ENCODE measurements at places on chromosomes 5 and 9.

- no peak for DNase-seq
These were observed 550.7 kb upstream of the TLE4 start for GRCh38 chr9:79021084-79021483.

- DNase-seq: no peak
These were observed 111.4 kb upstream of the FER start for GRCh38 chr5:108636135-108636853.

GRCh38 chr9:27497883-27498417 lies 26.1 kb upstream of the IFNK start:
- no peak for DNase-seq

DNA sequence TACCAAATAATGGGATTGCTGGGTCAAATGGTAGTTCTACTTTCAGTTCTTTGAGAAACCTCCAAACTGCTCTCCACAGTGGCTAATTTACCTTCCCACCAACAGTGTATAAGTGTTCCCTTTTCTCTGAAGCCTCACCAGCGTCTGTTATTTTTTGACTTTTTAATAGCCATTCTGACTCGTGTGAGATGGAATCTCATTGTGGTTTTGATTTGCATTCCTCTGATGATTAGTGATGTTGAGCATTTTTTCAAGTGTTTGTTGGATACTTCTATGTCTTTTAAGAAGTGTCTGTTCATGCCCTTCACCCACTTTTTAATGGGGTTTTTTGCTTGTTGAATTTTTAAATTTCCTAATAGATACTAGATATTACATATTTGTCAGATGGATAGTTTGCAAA lies 28.4 kb upstream of the SUSD1 start:
- no peak for DNase-seq

GRCh38 chr5:61647672-61648071 lies 315.6 kb downstream of the ZSWIM6 start:
- no peak for DNase-seq

- DNase-seq: no peak
These were observed 7.8 kb downstream of the IGFBPL1 start for GRCh38 chr9:38416461-38416860.

DNA sequence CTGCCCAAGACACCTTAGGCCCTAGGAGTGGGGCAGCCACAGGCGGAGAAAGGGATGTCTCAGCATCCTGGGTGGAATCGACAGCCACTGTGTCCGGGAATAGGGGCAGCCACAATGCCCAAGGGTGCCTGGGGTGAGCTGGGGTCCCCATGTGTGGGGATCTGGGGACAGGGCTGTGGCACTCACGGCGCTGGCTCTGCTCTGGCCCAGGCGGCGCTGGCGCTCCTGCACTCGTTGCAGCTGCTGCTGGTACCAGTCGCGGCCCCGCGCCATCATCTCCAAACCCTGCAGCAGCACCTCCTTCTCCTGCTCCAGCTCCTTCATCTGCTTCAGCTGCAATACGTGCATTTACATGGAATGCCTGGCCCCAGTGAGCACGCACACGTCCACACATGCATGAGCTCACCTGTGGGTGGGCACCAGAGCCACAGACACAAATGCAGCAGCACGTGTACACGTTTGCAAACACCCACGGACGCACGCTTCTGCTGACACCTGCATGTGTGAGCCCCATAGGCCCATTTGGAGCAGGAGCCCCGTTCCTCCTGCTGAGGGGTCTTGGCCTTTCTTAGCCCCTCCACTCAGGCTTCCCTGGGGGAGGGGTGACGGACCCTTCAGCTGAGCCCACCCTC lies 4.9 kb downstream of the SAPCD2 start:
- DNase-seq: no peak

GRCh38 chr9:114119242-114120191 lies 20.4 kb upstream of the KIF12 start:
- DNase-seq: no peak

DNA sequence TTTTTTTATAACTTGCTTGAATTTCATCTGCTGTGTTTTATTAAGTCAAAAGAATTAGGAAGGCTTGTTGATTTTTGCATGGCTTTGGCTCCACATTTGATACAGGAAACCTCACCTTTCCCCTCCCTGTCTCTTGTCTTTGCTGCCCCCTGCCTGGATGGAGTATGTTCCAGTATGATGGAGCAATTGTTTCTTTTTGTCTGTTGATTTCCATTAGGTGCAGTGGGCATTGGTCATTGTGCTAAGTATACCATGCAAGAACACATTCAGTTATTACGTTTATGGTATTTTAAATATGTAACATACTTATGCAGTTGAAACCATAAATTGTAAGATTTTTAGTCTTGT lies 19.6 kb downstream of the TJP2 start:
- DNase-seq: no peak

- no peak for DNase-seq
These were observed 14.6 kb downstream of the PAPPA start for GRCh38 chr9:116168231-116168630.

GRCh38 chr9:77752554-77752953 lies 104.4 kb upstream of the GNA14 start:
- DNase-seq: no peak

All from stimulated activated CD8-positive, alpha-beta memory T cell treated with anti-CD3 and anti-CD28 coated beads, Interleukin-15, amount 100 ng/mL, for 1 hour (primary cell).